ENCODE measurements at places on chromosomes 7 and 10. TPM values are rescaled to one million over a fixed set of nuclear protein-coding genes. Genes with fewer than 3 reads are reported as not detected.

DNA sequence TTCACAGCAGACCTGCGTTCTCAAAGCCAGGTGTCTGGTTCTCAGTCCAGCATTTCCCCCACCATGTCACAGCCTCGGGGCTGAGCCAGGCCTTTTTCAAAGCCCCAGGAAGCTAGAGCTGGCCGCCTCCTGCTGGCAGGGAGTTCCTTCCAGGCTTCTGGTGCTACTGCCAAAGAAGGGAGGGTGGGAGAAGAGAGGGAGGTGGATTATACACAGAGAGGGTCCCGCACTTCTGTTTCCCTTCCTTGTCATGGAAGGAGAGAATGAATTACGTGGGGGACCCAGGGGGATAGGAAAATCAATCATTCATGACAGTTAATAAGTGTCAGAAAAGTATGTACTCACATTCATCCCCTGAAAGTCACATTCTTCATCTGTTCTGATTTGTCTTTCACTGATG, 600 bp upstream of the LGI1 start:
- H3K4me1 ChIP-seq, result peaks cover 2% of the 10 kb centered on the region
- no peaks in the 10 kb centered on the region for H3K36me3 ChIP-seq
- DNase-seq, result no peak
- H3K4me3 ChIP-seq, result no peak overlapping the region

DNA sequence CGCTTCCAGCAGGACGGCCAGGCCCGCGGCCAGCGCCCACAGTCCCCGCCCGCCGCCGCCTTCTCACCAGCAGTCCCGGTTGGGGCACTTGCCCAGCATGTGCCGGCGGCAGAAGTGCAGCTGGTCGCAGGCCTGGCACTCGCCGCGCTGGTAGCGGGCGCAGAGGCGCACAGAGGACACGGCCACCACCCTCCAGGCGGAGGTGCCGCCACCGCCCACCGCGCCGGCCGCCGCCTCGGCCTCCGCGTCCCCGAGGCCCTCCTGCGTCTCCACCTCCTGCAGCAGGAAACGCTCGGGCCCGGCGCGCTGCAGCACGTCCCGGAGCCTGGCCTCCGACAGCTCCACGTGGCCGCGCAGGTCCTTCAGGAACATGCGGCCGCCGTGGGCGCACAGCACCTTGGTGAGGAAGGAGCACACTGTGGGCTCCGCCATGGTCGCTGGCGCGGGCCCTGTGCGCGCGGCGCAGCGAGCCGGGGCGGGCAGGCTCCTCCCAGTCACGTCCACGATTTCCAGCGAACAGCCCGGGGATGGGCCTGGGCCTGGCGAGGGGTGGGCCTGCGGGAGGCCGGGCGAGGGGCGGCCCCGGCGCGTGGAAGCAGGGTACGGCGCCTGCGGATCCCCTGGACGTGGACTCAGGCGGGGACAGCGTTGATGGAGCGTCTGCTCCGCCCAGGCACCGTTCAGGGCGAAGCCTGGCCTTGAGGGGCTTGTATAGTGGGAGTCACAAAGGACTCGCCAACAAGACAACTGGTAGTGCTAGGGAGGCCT, at the start of gene ZC3HAV1L:
ZC3HAV1L (minus strand) TSS at position 457 of the 768 bp plus-strand sequence; CDS start at position 432, 25 bp downstream.
- no peaks in the 10 kb centered on the region for H3K4me1 ChIP-seq
- no peak within 1 kb of the TSS for H3K27ac ChIP-seq
- DNase-seq, result peak; percentile 66

Gene TDRD1
- total RNA-seq, result 0.15 TPM

DNA sequence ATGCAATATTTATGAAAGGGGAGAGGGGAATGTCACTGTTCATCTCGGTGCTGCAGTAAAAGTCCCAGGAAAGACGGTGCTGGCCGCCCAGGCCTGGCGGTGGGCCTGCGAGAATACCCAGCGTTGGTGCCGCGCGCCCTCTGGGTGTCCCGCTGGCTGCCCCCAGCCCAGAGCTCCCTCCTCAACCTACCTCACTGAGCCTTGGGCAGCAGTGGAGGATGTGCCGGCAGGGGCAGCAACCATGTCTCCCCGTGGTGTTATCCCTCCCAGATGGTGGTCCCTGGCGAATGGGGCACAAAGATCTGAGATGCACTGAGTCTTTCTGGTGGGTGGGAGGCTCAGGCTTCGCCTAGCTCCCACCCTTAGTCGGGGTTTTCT, 9.5 kb upstream of the TLX1 start:
- peak overlapping the region; percentile 72 for H3K4me3 ChIP-seq
- no peak for DNase-seq
- H3K36me3 ChIP-seq, result no peaks in the 10 kb centered on the region
- no peaks in the 10 kb centered on the region for H3K27me3 ChIP-seq
- H3K4me1 ChIP-seq, result peaks cover 10% of the 10 kb centered on the region
- H3K27ac ChIP-seq, result no peak overlapping the region

GRCh38 chr7:27129729-27130539, 623 bp downstream of the HOXA4 start:
- H3K4me3 ChIP-seq, result peak overlapping the region; percentile 46
- H3K36me3 ChIP-seq, result no peaks in the 10 kb centered on the region
- no peaks in the 10 kb centered on the region for H3K4me1 ChIP-seq
- DNase-seq, result no peak

- H3K27me3 ChIP-seq, result no peaks in the 10 kb centered on the region
- no peaks in the 10 kb centered on the region for H3K36me3 ChIP-seq
- no peak for DNase-seq
- H3K27ac ChIP-seq, result no peak overlapping the region
- H3K4me1 ChIP-seq, result no peaks in the 10 kb centered on the region
Measured at GRCh38 chr10:30701451-30702173, 72.1 kb upstream of the LYZL2 start.

DNA sequence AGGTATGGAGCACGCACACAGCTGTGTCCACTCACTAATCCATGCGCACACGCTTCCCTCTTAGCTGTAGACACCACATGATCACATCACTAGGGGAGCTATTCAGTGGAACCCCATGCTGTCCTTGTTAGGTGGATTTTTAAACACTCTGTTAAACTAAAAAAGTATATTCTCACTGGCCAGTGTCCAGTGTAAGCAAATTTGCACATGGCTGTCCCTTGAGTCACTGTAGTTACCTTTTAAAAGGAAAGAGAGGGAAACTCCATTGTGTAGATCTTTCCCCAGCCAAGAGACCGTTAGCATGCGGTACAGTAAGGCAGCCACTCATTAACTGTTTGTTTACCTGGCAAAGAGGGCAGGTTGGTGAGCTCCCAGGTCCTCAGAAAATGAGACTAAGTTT, 81.6 kb upstream of the INSYN2A start:
- H3K27ac ChIP-seq, result no peak overlapping the region
- no peaks in the 10 kb centered on the region for H3K36me3 ChIP-seq
- H3K4me1 ChIP-seq, result no peaks in the 10 kb centered on the region
- DNase-seq, result no peak

DNA sequence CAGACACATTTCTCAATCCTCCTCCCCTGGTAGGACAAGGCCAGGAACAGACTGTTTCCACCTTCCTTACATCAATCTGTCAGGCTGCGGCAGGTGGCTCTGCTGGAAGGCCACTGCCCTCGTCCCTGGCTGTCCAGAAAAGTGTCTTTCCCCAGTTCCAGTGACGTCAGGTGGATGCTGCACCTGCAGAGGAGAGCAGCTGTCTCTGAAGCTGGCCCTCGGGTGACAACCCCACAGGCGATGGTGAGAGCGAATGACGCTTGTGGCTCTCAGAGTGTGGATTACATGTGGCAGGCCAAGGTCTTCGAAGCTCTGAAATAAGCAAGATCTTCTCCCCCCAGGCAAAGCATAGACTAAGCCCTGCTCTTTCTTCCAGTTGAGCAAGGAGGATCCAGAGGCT, 146.9 kb upstream of the RET start:
- no peak overlapping the region for H3K4me3 ChIP-seq
- DNase-seq, result no peak
- H3K36me3 ChIP-seq, result no peaks in the 10 kb centered on the region
- peaks cover 6% of the 10 kb centered on the region for H3K27me3 ChIP-seq
- H3K4me1 ChIP-seq, result no peaks in the 10 kb centered on the region
- H3K27ac ChIP-seq, result no peak overlapping the region

DNA sequence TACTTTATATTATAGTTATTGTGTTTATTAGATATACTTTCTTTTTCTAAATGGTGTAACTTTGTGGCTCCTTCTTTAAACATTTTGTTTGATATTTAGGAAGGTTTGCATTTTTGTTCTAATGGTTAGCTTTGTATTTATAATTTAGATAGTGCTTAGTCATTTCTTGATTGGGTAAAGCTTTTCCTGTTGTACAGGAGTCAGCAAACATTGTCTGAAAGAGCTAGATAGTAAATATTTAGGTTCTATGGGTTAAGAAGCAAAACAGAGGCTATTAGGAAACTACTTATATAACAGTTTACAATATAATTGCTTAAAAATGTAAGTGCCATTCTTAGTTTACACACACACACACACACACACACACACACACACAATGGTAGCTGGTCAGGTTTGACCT, 70.6 kb upstream of the CCDC6 start:
- H3K4me3 ChIP-seq, result no peak overlapping the region

DNA sequence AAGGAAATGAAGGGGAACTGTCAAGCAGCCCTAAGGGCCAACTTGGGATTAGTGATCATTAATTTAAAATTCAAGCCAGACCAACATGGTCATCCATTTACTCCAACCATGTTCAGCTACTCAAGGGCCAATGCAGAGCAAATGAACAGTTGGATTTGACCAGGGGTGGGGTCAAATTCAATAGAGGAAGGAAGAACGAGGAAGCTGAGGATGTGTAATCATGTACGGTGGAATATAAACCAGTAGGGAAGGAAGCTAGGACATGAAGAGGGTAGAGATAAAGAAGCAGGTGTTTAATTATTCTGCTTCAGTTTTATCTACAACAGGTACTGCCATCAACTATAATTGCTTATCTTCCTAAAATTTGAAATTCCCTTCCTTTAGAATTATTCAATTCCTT, 81.6 kb downstream of the HIBADH start:
- H3K36me3 ChIP-seq, result no peaks in the 10 kb centered on the region
- H3K4me3 ChIP-seq, result no peak overlapping the region
- DNase-seq, result no peak
- H3K27me3 ChIP-seq, result no peaks in the 10 kb centered on the region
- H3K27ac ChIP-seq, result no peak overlapping the region
- H3K4me1 ChIP-seq, result no peaks in the 10 kb centered on the region

DNA sequence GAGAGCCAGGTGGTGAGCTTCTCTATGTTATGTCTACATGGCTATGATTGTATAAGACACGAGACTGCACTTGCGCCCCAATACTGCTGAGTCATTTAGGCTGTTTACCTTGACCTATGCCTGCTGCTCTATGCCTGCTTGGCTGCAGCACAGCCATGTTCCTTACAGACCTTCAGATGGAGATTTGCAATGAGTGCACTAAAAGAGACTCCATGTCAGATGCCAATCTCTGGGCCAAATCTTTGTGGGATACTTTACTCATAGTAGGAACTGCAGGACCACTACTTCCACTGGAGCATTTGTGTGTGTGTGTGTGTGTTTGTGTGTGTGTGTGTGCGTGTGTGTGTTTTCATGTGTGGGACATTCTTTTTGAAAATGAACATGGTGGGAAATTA, 50.0 kb upstream of the KMT2E start:
- H3K4me1 ChIP-seq, result peaks cover 4% of the 10 kb centered on the region
- no peak for DNase-seq
- H3K4me3 ChIP-seq, result no peak overlapping the region
- H3K36me3 ChIP-seq, result no peaks in the 10 kb centered on the region
- H3K27me3 ChIP-seq, result no peaks in the 10 kb centered on the region
